ENCODE measurements at places on chromosomes 13 and 19.

DNA sequence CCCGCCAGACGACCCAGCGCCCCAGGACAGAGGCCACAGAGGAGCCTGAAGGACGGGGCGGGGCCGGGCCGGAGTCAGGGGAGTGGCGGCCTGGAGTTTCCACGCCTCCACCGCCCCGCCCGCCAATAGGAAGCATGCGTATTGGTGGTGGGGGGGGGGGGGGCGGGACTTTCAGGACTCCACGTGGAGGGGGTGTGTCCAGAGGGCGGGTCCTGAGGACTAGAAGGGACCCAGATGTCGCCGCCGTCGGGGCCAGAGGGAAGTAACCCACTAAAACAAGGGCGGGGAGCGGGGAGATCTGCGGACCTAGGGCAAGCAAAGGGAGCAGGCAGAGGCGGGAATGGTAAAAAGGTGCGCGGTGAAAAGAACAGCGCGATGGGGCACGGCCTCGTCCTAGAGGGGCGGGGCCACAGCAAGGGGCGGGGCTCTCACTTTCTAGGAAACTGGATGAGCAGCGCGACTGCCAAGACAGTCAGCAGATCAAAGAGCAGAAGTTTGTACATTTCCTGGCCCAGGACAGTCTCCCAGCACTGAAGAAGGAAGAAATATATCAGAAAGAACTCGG lies 2.8 kb upstream of the LENG1 start:
- peak; percentile 83 for DNase-seq

GRCh38 chr19:13712767-13713201 lies 51.5 kb upstream of the MRI1 start:
- no peak for DNase-seq

DNA sequence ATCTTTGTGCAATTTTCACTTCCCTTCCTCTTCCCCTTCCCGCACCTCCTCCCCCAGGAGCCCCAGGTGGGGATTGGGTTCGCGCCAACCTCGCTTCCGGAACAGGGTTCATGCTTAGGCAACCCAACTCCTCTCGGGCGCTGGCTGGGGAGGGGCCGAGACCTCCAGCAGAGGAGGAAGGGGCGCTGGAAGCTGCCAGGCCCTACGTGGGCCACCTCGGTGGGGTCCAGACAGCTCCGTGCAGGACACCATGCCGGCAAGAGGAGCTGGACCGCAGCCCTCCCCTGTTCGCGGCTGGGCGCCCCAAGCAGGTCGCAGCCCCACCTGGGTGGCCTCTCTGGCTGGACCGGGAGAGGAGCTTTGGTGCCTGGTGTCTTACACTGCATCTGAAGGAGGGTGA lies 91.1 kb downstream of the SPACA7 start:
- DNase-seq, result no peak

GRCh38 chr13:52798770-52799430 lies 49.5 kb downstream of the PCDH8 start:
- DNase-seq, result no peak

GRCh38 chr19:9936326-9937000 lies at the start of gene OLFM2:
OLFM2 (minus strand) TSS chr19:9936515; CDS start chr19:9936366, 149 bp downstream.
- DNase-seq, result no peak

DNA sequence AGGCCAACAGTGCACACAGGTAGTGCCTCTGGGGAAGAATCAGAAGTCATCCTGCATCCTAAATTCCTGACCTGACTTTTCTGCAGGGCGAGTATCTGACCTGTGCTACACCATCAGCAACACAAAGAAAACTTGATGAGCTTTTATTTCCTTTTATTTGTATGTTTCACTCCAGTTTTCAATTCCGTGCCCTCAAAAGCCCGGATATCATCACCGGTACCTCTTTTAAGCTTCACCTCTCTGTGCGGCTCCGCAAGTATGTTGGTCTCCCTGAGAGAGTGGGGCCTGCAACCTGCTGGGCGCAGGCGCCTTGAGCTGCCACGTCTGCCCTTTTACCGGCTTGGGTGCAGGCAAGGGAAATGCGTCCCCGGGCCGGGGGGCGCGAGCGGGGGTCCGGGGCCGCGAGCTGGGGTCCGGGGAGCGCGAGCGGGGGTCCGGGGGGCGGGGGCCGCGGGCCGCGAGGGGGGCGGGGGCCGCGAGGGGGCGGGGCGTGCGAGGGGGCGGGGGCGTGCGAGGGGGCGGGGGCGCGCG lies 4.3 kb upstream of the DUXA start:
- DNase-seq, result peak; percentile 19

DNA sequence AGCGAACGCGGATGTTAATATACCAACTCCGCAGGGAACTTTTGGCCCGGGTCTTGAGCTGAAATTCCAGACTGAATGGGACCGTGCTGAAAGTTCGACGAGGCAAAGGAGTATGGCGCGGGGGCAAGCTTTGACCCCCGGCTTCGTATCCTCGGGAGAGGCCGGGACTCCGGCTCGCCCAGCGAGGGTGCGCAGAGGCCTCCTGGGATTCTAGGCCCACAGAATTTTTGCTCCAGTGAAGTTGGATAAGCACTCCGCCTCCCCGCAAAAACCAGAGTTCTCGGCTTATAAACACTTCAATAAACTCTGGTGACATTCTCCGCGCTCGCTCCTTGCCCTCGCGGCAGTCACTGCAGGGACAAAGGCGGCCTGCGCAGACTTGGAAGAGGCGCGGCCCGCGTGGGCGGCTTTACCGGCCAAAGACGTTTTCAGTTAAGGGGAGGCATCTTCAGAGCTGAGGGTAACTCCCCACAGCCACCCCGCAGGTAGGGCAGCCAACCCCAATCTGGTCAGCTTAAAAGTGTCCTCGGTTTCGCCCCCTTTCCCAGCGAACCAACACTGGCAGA lies 112.6 kb downstream of the KCNRG start:
- no peak for DNase-seq

GRCh38 chr19:46674416-46675178 lies 13.6 kb upstream of the DACT3 start:
- no peak for DNase-seq

DNA sequence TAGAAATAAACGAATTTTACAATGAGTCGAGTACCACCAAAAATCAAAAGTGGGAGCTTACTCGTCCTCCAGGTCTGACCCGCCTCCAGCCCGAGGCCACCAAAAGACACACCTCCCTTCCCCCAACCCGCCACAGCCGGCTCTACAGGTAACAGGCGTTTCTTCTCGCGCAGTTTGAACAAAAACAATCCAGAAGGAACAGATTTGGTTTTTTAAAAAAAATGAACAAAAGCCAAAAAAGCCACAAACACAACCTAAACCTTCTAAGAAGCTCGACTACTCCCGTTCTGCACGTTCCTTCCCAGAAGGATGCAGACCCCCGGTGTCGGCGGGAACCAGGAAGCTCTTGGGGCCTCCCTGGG lies 671 bp downstream of the ZDHHC20 start:
- peak; percentile 49 for DNase-seq

DNA sequence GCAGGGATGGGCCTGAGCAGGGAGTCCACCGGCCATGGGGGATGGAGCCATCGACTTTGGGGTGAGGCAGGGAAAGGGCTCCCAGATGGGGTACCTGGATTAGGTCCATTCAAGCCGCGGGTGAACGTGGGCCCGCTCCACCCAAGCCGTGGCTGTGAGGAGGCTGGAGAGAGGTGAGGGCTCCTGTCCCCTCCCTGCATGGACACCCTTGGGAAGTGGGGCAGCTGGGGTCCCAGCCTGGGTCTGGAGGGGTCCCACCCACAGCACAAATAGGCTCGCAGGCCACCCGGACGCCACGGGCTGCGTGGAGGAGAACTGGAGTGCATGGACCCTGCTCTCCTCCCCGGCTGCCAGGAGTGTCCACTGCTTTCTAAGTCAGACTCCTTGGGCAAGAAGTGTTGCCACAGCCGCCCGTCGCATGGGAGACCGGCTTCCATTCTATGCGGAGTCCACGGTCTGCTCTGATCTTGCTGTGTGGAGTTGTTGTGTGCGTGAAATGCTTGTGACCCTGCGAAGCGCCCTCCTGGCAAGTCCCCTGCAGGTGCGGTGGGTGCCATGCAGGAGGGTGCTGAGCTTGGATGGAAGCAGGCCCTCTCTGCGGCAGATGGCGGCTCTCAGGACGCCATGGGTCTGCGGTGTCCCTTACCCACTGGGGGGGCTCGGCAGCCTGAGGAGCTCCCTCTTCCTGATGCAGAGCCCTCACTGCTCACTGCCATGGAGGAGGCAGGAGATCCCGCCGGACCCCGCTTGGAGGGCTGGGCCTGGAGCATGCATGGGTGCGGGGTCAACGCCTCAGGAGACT lies 2.0 kb downstream of the DAZAP1 start:
- DNase-seq, result no peak

- DNase-seq, result no peak
Observed at GRCh38 chr19:38172001-38172400, 52.0 kb downstream of the DPF1 start.

DNA sequence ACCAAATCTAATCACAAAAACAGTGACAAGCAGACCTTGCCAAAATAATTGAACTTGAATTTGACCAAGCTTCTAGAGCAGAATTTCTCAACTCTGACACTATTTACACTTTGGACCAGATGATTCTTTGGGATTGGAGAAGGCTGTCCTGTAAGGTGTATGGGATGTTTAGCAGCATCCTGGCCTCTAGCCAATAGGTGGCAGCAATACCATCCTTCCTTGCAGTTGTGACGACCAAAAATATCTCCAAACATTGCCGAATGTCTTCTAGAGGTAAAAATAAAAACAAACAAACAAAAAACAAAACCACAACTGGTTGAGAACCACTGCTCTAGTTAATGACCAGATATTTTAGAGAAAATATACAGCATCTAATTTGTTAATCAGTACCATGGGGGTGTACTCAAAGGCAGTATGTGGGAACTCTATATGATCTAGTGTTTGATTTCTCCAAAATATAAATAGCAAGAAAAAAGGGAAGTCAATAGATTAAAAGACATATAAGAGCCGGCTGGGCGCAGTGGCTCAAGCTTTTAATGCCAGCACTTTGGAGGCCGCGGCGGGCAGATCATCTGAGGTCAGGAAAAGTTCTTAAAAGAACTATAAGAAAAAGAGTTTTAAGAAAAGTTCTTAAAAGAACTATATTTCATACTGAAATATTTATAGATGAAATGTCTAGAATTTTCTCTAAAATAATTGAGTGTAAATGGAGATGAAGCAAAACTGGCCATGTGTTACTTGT lies 60.9 kb upstream of the ZNF527 start:
- DNase-seq, result peak; percentile 27

- DNase-seq, result no peak
Observed at GRCh38 chr13:64718116-64718515, 2512.0 kb downstream of the PCDH9 start.

GRCh38 chr19:54338521-54338920 lies 441 bp downstream of the LILRA4 start:
- DNase-seq, result no peak

DNA sequence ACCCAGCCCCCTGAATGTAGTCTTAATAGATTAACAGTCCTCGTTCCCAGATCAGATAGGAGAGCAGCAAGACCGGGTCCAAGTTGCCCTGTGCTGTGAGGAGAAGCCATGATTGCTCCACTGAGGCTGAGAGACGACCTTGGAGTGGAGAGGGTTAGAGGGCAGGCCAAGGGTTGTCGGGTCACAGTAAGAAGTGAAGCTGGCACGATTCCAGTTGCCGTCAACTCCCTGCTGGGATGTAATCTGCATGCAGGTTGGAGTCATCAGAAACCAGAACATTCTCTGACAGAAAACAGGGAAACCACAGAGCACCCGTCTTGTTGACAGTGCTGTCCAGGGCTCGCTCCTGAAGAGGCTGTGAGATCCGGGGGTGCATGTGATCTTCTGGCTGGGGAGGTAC lies 19.0 kb upstream of the ATP11A start:
- no peak for DNase-seq

GRCh38 chr19:31419871-31420445 lies 70.7 kb upstream of the TSHZ3 start:
- no peak for DNase-seq

DNA sequence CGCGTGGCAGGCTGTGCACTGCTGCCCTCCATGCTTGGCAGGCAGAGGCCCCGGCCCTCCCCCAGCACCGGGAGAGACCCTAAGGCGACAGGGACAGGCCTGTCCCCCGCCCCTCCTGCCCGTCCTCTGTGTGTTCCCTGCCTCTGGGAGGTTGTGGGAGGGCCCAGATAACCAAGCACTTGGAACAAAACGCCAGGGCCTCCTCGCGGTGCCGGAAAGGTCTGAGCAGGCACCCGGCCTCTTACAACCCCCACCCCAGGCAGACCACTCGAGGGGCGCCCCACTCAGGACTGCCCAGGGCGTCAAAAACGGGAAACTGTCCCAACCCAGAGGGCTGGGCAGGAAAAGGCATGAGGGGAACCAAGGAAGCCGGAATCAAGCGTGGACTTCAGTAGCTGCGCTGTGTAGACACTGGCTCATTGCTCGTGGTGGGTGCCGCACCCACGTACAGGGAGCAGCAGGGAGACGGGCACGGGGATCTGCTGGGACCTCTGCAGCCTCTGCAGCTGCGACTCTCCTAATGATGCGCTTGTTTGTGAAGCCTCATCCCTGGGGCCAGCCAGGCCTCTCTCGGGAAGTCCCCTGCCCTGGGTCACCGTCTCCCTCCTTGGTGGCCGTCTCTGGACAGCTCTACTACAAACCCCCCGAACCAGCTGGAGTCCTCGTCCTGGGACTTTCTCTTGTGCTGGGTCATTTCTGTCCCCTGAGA lies 20.0 kb downstream of the GNA11 start:
- DNase-seq, result no peak

- DNase-seq, result no peak
Observed at GRCh38 chr19:52742516-52742915, 7.7 kb upstream of the ZNF611 start.

GRCh38 chr19:14023404-14024235 lies 4.3 kb upstream of the RLN3 start:
- DNase-seq, result no peak

DNA sequence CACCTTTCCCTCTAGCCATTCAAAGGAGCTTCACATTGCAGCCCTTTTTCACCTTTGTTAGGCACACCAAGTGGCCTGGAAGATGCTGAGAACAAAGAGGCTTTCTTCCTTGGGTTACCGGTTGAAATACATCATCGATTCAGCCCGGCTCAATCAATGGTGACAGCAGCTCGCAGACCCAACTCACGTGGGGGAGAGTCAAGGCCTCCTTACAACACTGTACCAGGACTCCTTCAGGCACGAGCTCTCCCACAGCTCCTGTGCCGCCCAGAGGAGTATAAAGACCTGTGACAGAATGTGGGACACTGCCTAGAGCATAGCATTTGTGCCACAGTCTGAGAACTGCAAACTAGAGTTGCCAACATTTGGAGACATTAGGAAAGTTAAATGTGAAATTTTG lies 3.9 kb upstream of the LRRC63 start:
- DNase-seq, result no peak

DNA sequence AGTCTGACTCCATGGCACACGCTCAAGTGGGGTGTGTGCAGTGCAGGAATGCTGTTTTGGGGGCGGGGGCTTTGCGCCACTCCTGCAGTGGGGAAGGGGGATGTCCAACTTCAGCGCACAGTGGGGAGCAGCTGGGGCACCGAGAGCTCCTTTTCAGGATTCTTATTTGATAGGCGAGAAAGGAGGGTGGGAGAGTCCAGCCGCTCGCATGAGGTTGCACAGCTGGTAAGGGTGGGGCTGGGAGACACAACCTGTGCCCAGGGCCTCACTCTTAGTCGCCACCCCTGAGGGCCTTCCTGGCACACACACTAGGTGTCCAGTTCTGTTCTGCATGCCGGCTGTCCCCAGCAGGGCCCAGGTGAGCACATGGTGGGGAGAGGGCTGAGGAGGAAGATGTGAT lies 190.8 kb downstream of the UQCRFS1 start:
- no peak for DNase-seq

GRCh38 chr13:37599519-37599918 lies 951 bp upstream of the POSTN start:
- no peak for DNase-seq

GRCh38 chr13:99977912-99978798 lies 3.4 kb upstream of the ZIC2 start:
- no peak for DNase-seq

All from stimulated activated CD4-positive, alpha-beta T cell treated with anti-CD3 and anti-CD28 coated beads, Interleukin-4, amount 100 ng/mL, for 24 hours (primary cell).